ENCODE measurements at places on chromosomes 7 and 10.
A peak's percentile ranks its signal among the peaks of the same experiment; 100 is the strongest.

- no peak for DNase-seq
These were observed 8.2 kb upstream of the DDIT4 start for GRCh38 chr10:72265508-72265907.

- no peak for DNase-seq
These were observed 54.3 kb downstream of the GDI2 start for GRCh38 chr10:5758927-5759326.

DNA sequence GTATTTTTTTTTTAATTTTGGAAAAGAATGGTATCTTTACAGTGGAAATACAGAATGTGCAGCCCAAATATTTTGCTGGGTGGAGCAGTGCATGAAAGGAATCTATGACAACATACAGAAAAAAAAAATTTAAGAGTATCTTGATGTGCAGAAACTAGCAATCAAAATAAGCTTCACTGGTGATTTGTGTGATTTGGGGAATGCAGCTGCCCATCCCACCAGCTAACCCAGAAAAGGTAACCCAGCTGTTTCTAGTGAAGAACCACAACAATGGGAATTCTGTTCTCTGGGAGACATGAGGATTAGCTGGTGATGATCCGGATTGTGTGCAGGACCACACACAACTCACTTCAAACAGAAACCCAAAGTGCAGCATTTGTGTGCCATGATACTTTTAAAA is 375.5 kb downstream of the SEMA3D start:
- no peak for DNase-seq

DNA sequence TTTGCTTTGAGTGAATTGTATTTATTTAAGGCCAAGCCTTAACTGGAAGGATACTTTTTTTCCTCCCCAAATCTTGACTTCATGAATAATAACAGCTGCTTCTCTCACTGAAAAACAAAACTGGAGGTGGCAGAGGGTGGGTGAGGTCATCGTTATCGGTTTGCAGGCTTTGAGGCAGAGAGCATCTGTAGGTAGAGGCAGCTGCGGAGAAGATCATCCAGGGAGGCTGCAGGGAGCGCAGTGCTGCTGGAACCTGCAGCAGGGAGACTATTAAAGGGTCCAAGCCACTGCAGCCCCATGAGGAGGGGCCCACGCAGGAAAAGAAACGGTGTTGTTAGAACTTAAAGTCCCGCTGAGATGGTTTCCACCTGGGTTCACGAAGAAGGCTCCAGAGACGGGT is 112.1 kb upstream of the SDK1 start:
- no peak for DNase-seq

- no peak for DNase-seq
These were observed 118.5 kb downstream of the OAT start for GRCh38 chr10:124300224-124300623.

- DNase-seq, result no peak
These were observed 1.3 kb downstream of the TBC1D12 start for GRCh38 chr10:94403380-94404213.

DNA sequence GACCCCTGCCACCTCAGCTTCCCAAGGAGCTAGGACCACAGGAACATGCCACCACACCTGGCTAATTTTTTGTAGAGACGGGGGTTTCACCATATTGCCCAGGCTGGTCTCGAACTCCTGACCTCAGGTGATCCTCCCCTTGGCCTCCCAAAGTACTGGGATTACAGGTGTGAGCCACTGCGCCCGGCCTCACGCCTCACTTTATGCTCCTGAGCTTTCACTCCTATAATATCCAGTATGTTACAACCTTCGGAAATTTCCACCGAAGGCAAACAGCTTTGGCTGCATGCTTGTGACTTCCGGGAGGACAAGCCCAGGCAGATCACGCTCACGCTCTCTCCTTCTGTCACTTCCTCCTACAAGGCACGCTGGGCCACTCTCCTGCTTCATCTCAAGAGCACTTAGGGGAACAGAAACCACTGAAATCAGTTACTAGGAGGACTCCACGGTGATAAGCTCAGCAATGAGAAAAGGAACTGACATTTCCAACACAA is 4.4 kb upstream of the MAD1L1 start:
- DNase-seq, result no peak

GRCh38 chr10:51950996-51951555 is 251.7 kb upstream of the CSTF2T start:
- no peak for DNase-seq

DNA sequence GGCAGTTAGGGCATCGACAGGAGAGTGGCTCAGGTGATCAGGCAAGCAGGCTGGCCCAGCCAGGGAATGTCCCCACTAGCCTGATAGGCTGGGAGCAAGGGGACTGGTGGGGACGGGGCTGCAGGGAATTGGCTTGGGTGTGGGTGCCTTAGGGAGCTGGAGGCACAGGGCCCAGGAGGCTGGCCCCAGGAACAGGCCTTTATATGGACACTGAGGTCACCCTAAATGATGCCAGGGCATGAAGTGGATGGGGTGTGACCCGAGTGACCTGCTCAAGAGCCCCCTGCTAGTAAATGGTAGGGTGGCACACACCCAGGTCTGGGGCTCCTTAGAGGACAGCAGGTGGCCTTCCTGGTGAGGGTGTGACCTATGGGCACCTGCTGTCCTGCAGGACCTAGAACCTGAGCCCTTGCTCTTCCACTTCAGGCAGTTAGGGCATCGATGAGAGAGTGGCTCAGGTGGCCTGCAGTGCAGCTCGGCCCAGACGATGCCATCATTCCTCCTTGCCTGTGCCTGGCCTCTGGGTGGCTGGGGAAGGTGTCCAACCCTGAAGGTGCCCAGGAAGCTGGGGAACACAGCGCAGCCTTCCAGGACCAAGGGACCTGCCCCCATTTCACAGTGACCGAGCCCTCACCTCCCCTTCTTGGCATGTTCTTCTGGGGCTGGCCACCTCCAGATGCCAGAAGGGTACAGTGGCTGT is 51.7 kb upstream of the LEP start:
- no peak for DNase-seq

DNA sequence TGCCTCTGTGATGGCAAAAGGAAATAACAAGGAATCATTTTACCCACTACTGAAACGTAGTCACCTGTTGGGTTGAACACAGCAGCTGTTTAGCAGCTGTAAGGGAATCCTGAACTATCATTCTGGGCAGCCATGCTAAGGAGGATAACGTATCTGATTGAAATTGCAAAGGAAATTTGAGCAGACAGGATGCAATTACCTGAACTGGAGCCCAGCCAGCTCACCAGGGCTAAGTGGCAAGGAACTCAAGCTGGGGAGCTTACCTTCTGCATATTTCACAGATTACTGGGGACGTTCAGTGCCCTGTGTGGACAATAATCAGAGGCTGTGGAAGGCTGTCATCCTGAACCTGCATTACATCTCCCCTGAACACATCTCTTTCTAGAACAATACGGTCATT is 650.5 kb downstream of the SORCS3 start:
- DNase-seq, result no peak

- DNase-seq, result no peak
These were observed 26.3 kb downstream of the FIGNL1 start for GRCh38 chr7:50423860-50424259.

GRCh38 chr10:62726142-62726541 is 78.4 kb upstream of the ADO start:
- DNase-seq, result no peak

- DNase-seq, result no peak
These were observed 72.4 kb upstream of the CXCL12 start for GRCh38 chr10:44457259-44457658.

GRCh38 chr7:110205899-110206298 is 885.0 kb upstream of the LRRN3 start:
- DNase-seq, result no peak

DNA sequence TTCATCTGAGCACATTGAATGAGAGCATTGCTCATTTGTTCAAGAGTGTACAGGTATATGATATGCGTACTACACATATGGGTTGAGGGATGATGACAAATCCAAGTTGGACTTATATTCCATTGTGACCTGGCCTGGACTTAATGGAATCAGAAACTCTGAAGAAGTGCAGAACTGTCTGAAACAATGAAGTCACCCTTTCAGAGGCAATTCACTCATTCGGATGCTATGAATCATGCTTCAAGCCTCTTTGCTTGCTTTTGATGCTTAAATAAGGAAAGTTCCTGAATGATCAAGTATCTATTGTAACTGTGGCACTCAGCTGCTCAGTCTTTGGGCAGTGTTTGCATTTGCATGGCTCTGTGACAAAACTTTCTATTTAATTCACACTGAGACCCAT is 93.4 kb downstream of the ZNF365 start:
- no peak for DNase-seq

GRCh38 chr7:84194484-84195271 is at the start of gene SEMA3A:
Gene SEMA3A, minus strand, starts transcription at chr7:84194789. Its CDS starts 203 bp downstream, at chr7:84194586.
- DNase-seq, result no peak

GRCh38 chr7:111410899-111411298 is 151.4 kb downstream of the IMMP2L start:
- no peak for DNase-seq

GRCh38 chr10:8365935-8366911 is 311.7 kb downstream of the GATA3 start:
- DNase-seq, result no peak

- no peak for DNase-seq
These were observed 26.7 kb downstream of the ELMO1 start for GRCh38 chr7:37421861-37422500.

DNA sequence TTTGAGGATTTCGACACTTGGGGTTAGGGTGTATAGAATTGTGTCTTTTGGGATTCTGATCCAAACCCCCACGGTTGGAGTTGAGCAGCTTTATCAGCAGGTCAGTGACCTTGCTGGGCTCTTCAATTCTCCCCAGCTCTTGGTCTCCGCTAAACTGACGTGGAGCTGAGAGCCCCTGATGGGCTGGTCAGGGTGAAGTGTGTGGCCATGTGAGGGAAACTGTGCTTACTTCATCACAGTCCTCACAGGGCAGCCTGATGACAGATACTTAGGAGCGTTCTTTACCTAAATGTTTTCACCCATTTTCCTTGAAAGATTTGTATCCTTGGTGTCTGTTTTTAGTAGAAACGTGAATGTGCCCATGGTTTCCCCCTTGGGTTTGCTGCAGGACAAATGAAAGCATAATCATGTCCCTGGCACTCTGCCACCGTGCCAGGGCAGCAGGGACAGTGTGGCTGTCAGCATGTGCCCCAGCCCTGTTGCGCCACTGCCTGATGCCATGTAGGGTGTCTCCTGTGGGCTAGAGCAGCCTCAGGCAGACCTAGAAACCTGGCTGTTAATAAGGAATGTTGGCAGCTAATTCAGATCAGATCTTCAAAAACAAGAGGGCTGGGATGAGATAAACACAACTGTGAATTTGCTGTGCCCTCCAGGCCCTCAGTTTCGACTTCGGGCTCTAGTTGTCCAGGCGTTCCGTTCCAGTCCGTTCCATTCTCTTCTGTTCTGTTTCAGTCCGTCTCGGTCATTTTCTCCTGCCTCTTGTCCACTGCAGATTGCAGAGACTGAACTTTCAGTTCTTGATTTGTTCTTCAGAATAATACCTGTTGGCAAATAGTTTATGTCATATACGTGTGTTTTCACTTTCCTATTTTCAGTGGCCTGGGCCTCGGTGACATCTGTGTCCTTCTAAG is 96.8 kb downstream of the TRRAP start:
- no peak for DNase-seq

GRCh38 chr7:101104193-101104713 is 19.0 kb downstream of the TRIM56 start:
- no peak for DNase-seq

DNA sequence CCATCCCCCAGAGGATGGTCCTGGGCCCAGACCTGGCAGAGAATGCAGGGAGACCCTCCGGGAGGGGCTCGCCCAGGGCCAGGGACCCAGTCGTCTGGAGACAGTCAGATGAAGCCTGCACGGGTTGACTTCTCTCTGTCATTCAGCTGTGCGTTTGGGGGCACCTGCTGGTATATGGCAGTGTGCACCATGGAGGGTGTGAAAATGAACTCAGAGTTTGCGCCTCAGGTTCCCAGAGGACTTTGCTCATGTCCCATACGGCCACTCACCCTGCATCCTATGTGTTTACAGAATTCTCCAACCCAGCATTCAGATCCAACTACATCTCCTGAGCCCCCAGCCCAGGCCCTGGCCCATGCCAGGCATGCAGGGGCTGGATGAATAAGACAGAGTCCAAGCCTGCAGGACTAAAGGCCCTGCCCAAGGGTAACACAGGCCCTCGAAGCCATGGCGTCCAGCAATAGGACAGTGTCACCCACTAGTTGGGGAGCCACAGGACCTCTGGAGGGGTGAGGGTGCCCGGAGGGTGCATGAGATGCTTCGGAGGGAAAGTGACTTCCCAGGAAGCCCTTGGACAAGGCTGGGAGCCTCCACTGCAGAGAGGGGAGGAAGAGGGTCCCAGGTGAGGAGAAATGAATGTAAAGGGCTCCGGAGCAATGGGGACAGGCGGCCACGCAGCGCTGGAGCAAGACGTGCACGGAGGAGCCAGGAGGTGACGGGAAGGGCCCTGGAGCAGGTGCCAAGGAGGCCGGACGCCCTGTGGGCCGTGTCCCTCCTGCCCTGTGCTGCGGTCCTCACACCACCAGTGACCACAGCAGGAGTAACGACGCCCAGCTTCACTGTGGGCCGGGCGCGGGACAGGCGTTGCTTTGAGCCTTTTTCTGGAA is 36.3 kb downstream of the CALML3 start:
- no peak for DNase-seq

DNA sequence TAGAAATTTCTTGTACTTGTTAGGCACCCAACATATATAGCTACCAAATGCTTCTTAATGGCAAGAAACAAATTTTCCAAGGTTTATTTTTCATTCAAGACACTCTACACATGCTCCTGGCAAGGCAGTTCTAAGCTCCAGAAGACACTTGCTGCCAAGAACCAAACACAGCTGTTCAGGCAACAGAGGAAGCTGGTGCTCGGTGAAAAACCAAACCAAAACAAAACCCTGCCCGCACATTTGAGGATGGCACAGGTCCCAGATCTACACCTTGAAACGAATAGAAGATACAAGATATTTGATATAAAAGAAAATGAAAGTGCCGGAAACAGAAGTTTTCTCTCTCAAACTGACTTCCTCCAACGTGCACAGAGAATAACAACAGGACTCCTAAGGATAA is 4.9 kb upstream of the DNTT start:
- peak; percentile 22 for DNase-seq

- no peak for DNase-seq
These were observed 70.6 kb upstream of the NXPH1 start for GRCh38 chr7:8362723-8363369.

DNA sequence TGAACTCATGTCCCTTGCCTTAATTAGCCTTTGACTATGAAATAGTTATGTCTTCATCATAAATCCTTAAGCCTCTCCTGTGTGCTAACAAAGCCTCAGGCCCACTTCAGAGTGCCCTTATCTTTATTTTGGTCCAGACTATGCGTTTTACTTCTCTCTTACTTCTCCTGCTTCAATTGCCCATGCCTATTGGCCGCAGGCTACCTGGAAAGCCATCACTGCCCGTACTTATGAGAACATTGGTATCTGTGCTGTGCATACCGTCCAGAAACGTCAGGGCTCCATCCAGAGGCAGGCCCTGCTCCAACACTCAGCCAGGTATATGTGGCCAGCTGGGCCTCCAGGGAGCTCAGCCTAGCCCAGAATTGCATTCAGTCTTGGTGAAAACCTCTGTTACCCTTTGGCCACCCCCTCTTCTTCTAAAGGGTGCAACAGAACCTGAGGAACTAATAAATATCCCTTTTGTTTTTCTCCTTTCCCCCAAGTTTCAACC is 212.4 kb upstream of the MTPN start:
- no peak for DNase-seq

- no peak for DNase-seq
These were observed 78.1 kb downstream of the TRRAP start for GRCh38 chr7:98956469-98956868.

- no peak for DNase-seq
These were observed 163.4 kb downstream of the ATE1 start for GRCh38 chr10:121764233-121764942.

Data from naive thymus-derived CD8-positive, alpha-beta T cell (primary cell).